ENCODE measurements at places on chromosomes 11 and 22.
A peak's percentile ranks its signal among the peaks of the same experiment; 100 is the strongest.

- no peak for DNase-seq
These were observed 180.5 kb downstream of the C11orf91 start for GRCh38 chr11:33520112-33520511.

GRCh38 chr22:40310081-40310767 lies 36.1 kb upstream of the ADSL start:
- DNase-seq, result peak; percentile 92

DNA sequence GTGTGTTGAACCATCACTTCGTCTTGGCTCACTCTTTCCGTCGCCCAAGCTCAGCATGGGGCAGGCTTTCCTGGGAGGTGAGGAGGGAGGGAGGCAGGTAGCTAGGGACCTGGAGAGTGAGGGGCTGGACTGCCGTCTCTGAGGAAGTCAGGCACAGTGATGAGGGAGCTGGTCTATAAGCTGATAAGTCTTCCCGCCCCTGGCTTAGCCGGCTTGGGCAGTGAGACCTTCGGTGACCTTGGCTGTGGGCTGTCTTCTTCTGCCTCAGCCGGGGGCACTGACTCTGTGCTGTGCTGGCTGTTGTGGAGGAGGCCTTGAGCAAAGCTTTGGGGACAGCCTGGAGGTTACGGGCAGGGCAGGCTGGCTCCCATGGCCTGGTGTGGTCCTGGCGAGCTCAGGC lies 18.7 kb downstream of the GNAZ start:
- no peak for DNase-seq

- DNase-seq, result no peak
These were observed 55.1 kb upstream of the SCUBE2 start for GRCh38 chr11:9146477-9146876.

GRCh38 chr11:3623121-3623520 lies 18.7 kb downstream of the ART5 start:
- DNase-seq, result no peak

GRCh38 chr11:79344753-79345294 lies 96.0 kb downstream of the TENM4 start:
- DNase-seq, result no peak

DNA sequence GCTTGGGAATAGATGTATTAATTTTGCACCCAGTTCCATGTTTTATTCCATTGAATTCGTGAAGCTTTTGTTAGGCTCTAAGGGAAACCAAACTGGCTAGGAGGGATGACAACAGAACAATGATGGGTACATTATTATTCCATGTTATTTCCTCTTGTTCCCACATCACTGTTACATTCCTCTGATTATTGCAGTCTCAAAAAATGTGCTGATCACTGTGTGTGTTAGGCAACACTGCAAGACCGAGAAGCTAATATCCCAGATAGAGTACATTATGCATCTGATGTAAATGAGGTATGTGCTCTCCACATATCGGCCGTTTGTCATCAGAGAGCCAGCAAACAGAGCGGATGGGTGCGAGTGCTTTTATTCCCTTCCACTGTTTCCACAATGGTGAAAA lies 327.9 kb downstream of the SOX6 start:
- peak; percentile 71 for DNase-seq

GRCh38 chr11:67432655-67433349 lies 4.5 kb downstream of the RPS6KB2 start:
- DNase-seq, result no peak
